MV-4-11 (cell line): ENCODE measurements at places on chromosomes 11 and 22.

- no peak for DNase-seq
Observed at GRCh38 chr11:11178671-11179638, 174.1 kb downstream of the CSNK2A3 start.

DNA sequence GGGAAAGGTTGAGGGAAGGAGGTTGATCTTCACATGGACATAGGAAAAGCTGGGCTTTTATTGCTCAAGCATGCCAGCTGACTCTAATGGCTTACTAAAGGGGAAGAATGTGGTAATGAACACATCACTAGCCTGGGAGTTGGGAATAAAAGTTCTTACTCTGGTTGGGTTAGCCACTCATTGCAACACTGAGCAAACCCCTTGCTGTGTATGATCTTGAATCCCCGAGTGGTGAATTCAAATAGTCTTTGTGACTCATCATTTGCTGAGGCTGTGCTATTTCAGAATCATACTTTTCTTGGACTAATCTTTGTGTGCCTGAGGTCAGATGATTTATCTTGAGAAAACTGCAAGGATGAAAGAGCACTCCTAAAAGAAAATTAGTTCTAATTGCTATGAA, 304.1 kb upstream of the ANO5 start:
- DNase-seq = peak; percentile 97

DNA sequence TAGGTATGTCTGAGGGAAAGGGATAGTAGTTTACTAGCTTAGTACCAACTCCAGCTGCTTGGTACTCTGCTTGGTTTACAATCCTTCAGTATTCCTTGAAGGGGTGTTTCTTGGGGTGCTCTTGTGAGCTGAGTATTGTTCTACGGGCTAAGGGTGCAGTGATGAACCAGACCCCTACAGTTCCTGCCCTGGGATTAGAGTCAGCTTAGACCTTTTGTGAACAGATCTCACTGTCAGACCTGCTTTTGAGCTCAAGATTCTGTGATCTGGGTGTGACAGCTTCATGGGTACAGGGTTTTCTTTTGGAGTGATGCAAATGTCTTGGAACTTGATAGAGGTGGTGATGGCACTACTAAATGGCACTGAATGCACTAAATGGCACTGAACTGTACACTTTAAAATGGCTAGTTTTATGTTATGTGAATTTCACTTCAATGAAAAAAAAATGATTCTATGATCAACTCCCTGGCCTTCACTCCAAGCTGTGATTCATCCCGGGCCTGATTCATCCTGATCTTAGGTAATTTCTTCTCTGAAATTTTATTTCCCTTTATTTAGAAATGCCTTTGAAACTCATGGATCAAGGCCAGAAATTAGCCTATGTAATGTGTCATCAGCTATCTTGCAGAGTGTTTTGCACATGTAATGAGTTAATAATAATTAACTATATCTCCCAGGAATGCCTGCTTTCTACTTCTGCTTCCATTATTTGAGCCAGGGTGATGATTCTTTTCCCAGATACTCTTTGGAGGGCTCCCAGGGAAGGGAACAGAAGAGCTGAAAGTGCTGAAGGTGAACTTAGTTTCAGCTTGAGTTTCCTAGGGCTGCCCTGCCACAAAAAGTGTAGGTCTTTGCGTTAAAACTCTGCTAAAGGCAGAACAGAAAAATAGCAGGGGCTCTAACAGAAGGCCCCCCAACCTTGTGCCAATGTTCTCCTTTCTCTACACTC, 87.9 kb downstream of the NCAM1 start:
- DNase-seq = no peak

- DNase-seq = no peak
Observed at GRCh38 chr11:132334769-132335280, 964.4 kb downstream of the NTM start.

DNA sequence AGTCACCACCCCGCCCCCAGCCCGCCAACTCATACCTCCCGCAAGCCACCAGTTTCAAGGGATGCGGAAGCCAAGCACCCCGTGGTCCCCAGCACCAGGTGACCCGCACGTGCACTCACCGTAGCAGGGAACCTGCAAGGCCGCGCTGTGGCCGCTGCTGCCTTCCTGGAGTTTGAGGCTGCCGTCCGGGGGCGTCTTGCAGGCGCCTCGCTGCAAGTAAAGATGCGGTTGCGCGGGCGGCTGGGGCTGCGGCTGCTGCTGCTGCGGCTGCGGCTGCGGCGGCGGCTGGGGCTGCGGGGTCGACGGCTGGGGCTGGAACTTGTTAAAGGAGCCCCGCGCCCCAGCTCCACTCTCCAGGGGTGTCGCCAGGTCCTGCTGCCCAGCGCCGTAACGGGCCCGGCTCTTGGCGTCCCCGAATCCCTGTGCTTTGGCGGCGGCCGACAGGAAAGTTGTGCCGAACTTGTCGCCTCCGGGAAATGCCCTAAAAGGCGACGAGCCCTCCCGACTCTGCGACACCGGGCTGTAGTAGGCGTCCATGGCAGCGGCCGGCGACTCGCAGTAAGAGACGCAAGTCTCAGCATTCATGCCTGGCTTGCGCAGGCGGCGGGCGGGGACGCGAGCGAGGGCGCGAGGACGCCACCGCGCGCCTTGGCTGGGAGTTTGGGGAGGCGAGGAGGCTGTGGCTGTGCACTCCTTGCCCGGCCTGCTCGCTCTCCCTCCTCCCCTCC, at the start of gene ALX4:
ALX4 (minus strand) TSS at position 662 of the 728 bp plus-strand sequence; CDS start at position 585, 77 bp downstream.
- peak; percentile 12 for DNase-seq

DNA sequence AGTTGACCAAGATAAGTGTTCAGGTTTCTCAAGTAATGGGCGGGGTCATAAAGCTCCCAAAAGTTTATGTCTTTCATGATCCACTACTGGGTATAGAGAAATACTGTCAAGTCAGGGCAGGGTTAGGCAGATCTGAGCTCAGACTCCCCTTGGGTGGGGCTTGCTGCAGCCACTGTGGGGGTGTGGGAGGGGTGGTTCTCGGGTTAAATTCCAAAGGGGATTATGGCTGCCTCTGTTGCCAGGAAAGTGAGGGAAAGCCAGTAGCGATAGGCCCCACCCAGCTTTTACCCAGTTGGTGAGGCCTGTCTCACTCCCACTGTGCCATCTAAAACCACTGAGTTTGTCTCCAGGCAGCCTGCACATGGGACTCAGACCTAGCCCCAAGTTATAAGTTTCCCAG, 37.8 kb downstream of the DLG2 start:
- no peak for DNase-seq
